ENCODE measurements at places on chromosomes 3 and 15.
A peak's percentile ranks its signal among the peaks of the same experiment; 100 is the strongest.

DNA sequence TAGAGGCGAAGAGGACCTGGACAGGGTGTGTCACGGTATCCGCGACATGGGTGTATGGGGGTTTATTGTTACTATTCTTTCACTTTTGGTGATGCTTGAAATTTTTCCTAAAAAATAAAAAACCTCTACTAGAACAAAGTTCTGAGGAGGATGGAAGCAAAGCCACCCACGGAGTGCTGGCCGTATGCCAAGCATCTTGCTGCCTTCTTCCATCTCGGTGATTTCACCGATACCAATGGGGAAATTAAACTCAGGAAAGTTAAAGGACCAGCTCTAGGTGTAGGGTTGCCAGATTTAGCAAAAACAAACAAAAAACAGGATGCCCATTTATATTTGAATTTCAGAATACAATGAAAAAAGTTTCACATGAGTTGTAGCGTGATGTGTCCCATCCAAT, 33.9 kb downstream of the SMAD6 start:
- DNase-seq: no peak

- no peak for DNase-seq
Measured at GRCh38 chr3:29949131-29949530, 657.3 kb upstream of the TGFBR2 start.

GRCh38 chr3:53730576-53730975, 115.6 kb downstream of the CHDH start:
- no peak for DNase-seq

GRCh38 chr15:41870689-41871081, 23.2 kb downstream of the SPTBN5 start:
- no peak for DNase-seq

- DNase-seq: peak; percentile 23
Measured at GRCh38 chr3:28326458-28326926, 22.0 kb upstream of the ZCWPW2 start.

- DNase-seq: no peak
Measured at GRCh38 chr15:29159771-29160455, 109.7 kb downstream of the NSMCE3 start.

DNA sequence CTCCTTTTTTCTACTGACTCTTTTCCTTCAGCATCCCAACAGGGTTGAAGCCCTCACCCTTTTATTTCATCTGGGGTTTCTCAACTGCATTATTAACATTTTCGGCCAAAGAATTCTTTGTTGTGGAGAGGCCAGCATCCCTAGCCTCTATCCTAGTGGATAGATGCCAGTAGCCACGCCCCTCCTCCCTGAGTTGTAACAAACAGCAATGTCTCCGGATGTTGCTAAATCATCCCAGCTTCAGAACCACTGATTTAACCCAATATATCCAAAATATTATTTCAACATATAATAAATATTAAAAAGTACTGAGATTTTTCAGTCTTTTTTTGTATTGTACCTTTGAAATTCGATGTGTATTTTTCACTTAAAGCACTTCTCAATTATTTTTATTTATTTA, 2.0 kb upstream of the RNF111 start:
- DNase-seq: no peak

DNA sequence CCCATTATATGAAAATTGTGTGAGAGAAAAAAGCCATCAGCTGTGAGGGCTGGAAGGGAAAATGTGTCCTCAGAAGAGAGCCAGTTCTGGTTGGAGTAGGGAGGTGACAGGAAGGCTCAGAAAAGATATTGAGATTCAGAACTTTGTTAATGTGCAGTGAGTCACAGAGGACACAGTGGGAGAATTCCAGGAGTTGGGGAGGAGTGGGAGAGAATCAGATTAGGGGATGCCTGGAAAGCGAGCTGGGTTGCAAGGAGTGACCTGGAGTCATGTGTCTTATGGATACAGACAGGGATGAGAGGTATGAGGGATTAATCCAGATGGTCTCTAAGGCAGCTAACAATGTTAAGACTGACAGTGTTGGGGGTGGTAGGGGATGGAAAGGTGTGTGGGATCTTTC, 67.5 kb downstream of the CHST2 start:
- no peak for DNase-seq

DNA sequence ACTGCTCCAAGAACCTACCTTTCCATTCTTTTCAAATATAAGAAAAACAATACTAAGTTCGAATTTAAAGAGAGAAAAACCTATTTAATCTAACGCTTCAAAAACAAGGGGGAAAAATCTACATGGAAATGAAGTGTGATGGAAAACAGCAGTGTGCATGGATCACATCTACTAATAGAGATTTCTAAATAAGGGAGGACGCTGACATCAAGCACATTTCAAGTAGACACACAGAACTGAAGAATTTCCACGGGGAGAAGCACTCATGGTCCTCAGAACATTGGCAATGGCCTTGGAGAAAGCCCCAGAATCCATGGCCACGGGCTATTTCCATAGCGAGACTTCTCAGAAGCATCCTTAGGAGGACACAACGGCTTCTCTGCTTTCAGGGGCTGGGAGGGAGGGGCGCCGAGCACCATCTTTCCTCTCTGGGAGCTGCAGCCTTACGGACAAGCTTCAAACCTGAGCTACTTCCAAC, 1.0 kb downstream of the TASOR start:
- DNase-seq: no peak

- DNase-seq: no peak
Measured at GRCh38 chr3:128814060-128814459, 65.4 kb upstream of the ACAD9 start.

GRCh38 chr15:39287322-39288195, 293.3 kb upstream of the THBS1 start:
- no peak for DNase-seq

- DNase-seq: no peak
Measured at GRCh38 chr3:195388380-195388779, 54.4 kb downstream of the ACAP2 start.

GRCh38 chr3:37237252-37237651, 62.9 kb upstream of the LRRFIP2 start:
- DNase-seq: peak; percentile 44

GRCh38 chr3:182913889-182914288, 66.4 kb downstream of the DCUN1D1 start:
- peak; percentile 38 for DNase-seq

Measured in hematopoietic multipotent progenitor cell treated with erythropoietin and hydrocortisone succinate and interleukin-3 and kit ligand, for 8 days (in vitro differentiated cells).